ENCODE measurements at places on chromosomes 3 and 15.

GRCh38 chr15:41930867-41931222 is 37.0 kb upstream of the SPTBN5 start:
- no peak for DNase-seq

DNA sequence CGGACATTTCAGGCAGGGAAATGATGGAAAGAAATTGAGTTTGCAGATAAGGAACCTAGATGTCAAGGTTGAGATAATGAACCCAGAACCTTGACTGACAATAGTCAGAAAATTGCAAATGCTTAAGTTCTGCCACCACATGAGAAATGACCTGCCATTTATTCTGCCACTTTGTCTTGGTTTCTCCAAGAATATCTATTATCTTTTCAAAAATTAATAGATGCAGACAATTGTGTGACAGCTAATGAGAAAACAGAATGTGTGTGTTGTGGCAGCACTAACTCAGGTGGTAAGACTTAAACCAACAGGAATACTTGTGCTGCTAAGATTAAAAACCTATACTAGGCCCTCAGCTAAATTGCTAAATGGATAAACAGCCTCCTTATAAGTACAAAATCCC is 52.3 kb downstream of the CADPS start:
- DNase-seq, result no peak

DNA sequence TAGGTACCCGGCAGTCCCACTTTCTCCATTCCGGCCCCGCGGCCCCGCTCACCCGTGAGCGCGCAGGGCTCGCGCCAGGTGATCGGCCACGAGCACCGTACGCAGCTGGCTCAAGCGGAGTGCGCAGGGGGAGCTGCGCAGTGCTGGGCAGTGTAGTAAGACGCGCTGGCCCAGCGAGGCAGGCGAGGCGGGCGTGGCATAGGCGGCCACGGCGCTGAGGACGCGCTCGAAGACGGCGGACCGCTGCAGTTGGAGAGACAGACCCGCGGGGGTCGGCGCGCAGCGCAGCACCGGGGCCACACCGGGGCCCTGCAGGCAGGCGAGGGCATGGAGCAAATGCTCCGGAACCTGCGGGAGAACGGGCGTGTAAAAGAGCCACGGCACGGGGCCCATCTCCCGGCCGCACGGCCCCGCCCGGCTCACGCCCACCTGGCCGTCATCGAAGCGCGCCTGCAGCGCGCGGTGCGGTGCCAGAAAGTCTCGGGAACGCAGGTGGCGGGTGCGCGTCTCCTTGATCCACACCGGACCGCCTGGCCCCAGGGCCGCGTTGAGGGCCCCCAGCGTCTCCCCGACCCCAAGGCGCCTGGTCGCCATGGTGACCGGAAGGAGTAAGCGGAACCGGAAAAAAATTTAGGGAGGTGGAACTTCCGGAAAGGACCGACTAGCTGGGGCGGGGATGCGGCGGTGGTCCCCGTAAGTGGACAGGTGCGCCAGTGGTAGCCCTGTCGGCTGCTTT is at the start of gene DALRD3:
DALRD3 (minus strand) TSS at position 610 of the 736 bp plus-strand sequence; CDS start at position 594, 16 bp downstream.
- DNase-seq, result peak; percentile 46

DNA sequence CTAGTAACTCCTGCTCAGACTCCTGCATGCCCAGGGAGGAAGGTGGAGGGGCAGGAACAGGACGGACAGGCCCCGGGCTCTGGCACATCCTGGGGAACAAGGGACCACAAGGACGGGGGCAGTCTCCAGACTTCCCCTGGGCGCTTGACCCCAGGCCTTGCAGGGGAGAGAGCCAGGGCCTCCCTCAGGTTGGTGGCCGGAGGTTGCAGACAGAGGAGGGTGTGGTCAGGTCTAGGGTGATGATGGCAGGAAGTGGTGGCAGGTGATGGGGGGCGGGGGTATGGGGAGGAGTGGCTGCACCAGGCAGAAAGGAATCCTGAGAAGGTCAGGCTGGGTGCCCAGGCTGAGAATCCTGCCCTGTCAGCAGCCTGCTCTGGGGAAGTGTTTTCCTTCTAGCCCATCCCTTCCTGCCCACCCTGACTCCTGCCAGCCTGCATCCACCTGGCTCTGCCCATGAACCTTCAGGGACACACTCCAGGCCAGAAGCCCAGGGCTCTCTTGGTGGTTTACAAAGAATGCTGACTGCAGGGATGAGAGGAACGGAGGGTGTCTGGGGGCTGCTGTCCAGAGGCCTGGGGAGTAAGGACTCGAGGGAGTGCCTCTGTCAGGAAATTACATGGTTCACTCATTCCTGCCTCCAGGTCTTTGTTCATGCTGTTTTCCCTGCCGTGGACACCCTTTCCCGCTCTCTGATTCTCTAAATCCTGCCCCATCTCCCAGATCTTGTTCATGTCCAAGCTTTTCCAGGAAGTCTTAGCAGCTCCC is 15.8 kb downstream of the LOXL1 start:
- DNase-seq, result no peak

GRCh38 chr15:80455051-80455648 is 51.0 kb downstream of the ARNT2 start:
- no peak for DNase-seq

DNA sequence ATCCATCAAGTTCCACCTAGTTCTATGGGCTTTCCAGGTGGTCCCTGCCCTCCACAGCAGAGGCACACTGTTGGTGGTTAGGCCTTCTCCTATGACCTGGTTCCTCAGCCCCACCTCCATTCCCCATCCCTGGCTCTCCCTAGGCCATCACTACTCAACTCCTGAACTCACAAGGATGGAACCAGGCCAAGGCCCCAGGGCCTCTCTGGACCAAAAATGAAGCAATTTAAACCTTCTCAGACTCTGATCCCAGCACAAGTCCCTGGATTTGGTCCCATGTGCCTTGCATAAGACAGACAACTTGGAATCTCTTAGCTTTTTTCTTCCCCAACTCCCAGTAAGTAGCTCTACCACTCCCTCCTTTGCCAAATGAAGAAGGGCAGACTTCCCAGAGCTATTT is 14.4 kb upstream of the ACAN start:
- no peak for DNase-seq

DNA sequence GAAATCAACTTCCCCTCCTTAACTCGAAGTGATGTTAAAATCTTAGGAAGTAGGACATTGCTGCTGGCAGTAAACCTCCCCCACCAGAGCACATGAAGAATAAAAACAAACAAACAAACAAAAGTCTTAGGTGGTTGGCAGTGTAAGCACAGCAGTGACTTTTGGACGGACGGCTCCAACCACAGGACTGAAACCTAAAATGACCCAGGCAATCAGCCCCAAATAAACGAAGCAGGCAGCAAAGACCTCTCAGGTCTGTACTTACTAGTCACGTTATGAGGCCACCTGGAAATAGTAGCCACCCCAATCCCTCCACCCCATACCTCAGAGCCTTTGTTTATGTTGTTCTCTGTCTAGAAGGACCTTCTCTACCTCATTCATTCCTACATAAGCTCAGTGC is 33.5 kb upstream of the HES1 start:
- no peak for DNase-seq

- DNase-seq, result no peak
Observed at GRCh38 chr3:13281507-13282357, 138.4 kb downstream of the NUP210 start.

DNA sequence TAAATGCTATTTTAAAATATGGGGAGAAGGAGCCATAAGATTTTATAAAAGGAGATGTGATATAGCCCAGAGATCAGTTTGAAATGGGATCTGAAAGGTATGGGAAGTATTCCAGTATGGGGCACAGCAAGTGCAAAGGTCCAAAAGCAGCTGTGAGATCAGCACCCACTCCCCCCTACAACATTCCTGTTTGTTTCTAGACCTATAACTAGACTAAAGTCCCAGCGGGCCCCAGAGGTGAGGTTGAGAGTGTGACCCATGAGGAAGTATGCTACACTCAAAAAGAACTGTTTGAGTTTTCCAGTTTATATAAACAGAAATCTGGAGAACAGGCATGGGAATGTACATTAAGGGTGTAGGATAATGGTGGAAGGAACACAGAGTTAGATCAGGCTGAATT is 152.5 kb downstream of the TBC1D5 start:
- no peak for DNase-seq

DNA sequence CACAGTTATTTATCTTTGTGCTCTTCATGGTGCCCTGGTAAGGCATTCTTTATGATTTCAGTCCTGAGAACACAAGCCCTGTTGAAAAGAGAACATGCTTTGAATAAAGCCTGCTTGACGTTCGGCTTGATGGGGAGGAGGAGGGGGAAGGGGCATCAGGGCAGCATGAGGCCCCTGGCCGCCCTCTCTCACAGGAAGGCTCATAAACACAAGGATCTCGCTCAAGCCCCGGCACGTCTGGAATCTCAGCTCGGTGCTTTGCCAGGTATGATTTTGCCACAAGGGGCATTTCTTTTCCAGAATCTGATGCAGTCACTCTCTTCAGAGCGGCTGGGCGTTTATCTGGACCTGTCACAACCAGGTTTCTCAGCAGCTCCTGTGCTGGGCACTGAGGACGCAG is 129.4 kb downstream of the DNAJB8 start:
- DNase-seq, result no peak

GRCh38 chr3:191369616-191370010 is 39.3 kb upstream of the UTS2B start:
- DNase-seq, result no peak

DNA sequence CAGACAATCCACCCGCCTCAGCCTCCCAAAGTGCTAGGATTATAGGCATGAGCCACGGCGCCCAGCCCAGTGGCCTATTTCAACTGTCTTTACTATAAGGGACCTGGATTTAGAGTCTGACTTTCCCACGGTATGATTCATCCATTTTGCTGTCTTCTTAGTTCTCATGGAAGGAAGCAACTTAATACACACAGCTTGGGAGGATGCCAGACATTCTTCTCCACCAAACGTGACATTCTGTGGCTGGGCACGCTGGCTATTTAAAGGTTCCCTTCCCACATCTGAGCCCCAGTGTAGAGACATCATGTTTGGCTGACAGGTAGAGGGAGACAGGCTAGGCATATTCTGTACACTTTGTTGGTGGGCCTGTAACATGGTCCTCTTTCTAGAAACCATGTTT is 26.2 kb downstream of the FAM43A start:
- DNase-seq, result no peak

DNA sequence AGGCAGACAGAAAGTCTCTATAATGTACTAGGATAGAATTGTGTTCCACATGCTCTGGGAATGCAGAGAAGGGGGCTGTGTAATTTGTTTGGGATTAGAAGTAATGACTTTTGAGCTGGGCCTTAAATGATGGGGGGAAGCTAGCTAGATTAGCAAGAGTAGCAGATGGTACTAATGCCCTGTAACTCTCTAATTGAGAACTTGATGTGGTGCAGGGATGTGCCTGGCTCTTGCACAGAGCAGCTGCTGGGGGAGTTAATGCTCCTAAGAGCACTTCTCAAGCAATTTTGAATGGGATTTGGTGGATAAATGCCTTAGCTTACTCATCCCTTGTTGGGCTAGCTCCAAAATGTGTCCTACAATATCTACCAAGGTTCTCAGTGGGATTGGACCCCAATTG is 12.4 kb upstream of the SYN2 start:
- DNase-seq, result no peak

DNA sequence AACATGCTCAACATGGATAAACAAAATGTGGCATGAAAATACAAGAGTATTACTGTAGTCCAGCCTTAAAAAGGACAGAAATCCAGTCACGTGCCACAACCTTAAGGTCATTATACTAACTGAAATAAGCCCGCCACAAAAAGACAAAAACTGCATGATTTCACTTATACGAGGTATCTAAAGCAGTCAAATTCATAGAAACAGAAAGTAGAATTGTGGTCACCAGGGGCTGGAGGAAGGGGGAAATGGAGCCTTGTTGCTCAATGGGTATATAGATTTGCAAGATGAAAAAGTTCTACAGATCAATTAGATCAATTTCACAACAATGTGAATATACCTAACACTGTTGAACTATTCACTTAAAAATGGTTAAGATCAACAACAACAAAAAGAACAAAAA is 7.4 kb downstream of the GLB1 start:
- no peak for DNase-seq

DNA sequence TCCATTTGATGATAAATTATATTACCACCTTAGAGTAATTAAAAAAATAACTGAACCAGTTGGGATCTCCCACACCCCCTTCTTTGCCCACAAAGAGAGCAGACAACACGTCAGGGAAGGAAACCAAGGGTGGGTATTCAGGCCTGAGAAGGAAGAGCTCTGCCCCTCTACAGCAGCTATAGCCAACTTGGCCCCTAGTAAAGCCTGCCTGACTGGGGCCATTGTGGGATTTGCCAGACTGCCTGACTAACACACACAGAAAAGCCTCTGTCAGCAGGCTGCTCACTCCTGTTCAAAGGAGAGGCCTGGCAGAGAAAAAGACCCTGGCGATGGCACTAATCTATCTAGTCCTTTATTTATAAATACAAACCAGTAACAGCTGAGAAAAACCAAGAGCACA is 41.4 kb downstream of the ATP8B4 start:
- no peak for DNase-seq

GRCh38 chr3:184239708-184240107 is 9.1 kb downstream of the ALG3 start:
- no peak for DNase-seq

GRCh38 chr3:108472001-108472591 is 38.3 kb downstream of the MYH15 start:
- DNase-seq, result no peak

DNA sequence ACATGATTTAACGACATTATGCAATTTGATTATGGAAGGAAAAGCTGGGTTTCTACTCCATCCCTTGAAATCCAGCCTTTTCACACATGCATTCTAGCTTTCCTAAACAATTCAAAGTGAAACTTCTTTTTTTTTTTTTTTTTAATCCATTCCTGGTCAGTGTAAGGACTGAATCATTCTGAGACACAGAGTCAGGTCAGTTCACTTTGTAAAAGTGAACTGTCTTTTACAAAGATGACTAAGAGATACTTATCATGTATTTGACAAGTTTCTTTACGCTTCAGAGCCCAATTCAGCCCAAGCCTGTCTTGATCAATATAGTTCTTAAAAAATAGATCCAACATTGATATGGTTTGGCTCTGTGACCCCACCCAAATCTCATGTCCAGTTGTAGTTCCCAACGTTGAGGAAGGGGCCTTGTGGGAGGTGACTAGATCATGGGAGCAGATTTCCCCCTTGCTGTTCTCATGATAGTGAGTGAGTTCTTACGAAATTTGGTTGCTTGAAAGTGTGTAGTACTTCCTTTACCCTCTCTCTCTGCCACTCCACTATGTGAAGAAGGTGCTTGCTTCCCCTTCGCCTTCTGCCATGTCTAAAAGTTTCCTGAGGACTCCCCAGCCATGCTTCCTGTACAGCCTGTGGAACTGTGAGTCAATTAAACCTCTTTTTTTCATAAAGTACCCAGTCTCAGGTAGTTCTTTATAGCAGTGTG is 345.6 kb upstream of the THBS1 start:
- DNase-seq, result no peak

GRCh38 chr3:48694610-48695392 is 9.1 kb upstream of the NCKIPSD start:
- no peak for DNase-seq

DNA sequence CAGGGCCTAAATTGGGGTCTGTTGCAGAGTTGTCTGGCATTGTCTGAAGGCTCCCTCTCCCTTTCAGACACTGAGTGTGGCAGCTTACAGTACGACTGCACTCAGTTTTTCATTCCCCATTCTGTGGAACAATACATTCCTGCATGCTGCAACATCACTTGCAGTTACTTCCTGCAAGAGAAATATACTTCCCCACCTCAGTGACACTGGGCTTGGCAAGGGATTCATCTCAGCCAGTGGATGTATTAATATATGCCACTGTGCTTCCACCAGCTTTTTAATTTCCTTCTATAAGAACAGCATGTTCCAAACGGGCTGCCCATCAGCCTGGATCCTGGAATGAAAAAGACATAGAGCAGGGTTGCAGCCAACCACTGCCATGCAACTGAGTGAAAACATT is 23.1 kb downstream of the B3GALNT1 start:
- DNase-seq, result no peak

GRCh38 chr15:70748281-70748747 is 15.0 kb downstream of the UACA start:
- DNase-seq, result no peak

Measured in T follicular helper cell (primary cell).